ENCODE measurements at places on chromosomes 16 and 17.

DNA sequence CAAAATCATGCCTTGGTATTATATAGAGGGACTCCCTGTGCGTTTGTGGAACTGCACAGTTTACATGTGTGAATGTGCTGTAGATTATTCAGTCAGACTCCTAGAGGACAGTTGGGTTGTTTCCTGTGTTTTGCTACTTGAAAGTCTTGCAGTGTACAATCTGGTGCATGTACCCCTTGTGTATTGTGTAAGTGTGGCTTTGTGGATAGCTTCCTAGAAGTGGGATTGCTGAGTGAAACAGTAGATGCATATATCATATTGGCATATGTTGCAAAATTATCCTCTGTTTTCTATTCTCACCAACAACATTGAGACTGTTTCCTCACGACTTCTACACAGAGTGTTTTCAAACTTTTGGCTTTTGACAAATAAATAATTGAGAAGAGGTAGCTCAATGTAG lies 263.7 kb downstream of the MAP2K6 start:
- DNase-seq: no peak

- DNase-seq: no peak
Observed at GRCh38 chr17:47820033-47820789, 1.4 kb downstream of the OSBPL7 start.

GRCh38 chr16:65967376-65967775 lies 399.1 kb upstream of the CDH5 start:
- DNase-seq: no peak

- DNase-seq: no peak
Observed at GRCh38 chr17:27778183-27778582, 22.1 kb downstream of the NOS2 start.

GRCh38 chr16:69253870-69254341 lies 57.2 kb upstream of the VPS4A start:
- DNase-seq: peak; percentile 1

- no peak for DNase-seq
Observed at GRCh38 chr17:32266389-32267301, 1.0 kb downstream of the RHBDL3 start.

- DNase-seq: no peak
Observed at GRCh38 chr16:66304151-66304550, 62.3 kb upstream of the CDH5 start.

GRCh38 chr16:19837331-19837980 lies 47.2 kb downstream of the GPRC5B start:
- no peak for DNase-seq

- no peak for DNase-seq
Observed at GRCh38 chr16:53465606-53466280, 31.5 kb downstream of the RBL2 start.

- no peak for DNase-seq
Observed at GRCh38 chr17:71413935-71414334, 706.9 kb upstream of the SOX9 start.

- DNase-seq: no peak
Observed at GRCh38 chr17:2295575-2295974, 8.0 kb downstream of the SMG6 start.

DNA sequence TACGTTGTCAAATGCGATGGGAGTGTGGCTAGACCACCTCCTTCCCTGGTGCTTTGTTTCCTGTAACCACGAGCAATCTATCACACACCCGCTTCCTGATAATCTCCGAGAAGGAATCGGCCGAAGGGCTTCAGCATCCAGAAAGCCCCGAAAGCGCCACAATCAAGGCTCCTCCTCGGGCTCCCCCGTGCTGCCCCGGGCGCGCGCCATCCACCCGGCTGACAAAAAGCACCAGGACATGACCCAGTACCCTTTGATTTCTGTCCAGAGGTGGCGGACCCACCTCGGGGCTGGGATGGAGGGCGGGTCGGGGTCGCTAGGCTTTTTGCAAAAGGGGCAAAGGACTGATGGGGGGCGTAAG lies 743 bp upstream of the ARMC7 start:
- no peak for DNase-seq

DNA sequence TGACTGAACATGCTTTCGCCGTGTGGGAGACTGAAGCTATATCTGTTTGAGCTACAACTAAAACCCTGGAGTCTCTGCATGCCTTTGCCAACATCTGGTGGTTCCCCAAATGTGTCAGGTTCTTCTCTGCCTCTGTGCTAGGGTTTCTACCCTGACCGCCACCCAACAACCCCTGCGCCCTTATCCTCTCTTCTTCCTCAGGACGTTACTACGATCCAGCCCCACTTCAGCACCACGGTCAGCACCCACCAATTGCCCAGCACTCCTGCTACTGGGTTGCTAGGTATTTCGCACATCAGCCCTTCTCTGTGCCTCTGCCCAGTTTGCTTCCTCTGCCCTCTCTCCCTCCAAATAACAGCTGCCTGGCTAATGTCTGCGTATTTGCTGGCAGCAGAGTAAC lies 106.3 kb upstream of the HSBP1 start:
- no peak for DNase-seq

GRCh38 chr17:37717627-37718323 lies 27.1 kb downstream of the HNF1B start:
- DNase-seq: no peak

GRCh38 chr16:30901201-30902028 lies 5.0 kb downstream of the CTF1 start:
- DNase-seq: no peak

DNA sequence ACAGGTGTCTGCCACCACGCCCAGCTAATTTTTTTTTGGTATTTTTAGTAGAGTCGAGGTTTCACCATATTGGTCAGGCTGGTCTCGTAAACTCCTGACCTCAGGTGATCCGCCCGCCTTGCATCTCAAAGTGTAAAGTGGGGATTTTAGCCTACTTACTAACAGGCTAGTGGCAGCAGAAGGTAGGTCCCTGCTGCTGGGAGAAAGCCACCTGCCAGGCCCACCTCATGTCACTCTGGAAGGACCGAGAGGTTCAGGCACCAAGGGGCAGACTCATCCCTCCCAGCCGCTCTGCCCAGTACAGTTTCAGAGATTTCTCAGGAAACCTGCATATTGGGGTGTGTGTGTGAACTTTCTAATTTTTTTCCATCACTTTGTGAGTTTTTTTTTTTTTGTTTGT lies 2.1 kb upstream of the RCVRN start:
- DNase-seq: no peak

- no peak for DNase-seq
Observed at GRCh38 chr16:81121474-81121990, 25.3 kb upstream of the GCSH start.

Measured in CD4-positive, alpha-beta T cell treated with Interleukin-15 for 4 hours (primary cell).